GM23248 (cell line): ENCODE measurements at places on chromosomes 12 and 14. TPM values are rescaled to one million over a fixed set of nuclear protein-coding genes. Genes with fewer than 3 reads are reported as not detected.

The SLC17A8 gene
- not detected in 2 replicates for total RNA-seq

GRCh38 chr12:46843811-46844210 is 18.0 kb upstream of the SLC38A4 start:
- no peaks in the 10 kb centered on the region for H3K36me3 ChIP-seq
- H3K27ac ChIP-seq = no peak overlapping the region
- DNase-seq = peak; percentile 68
- H3K27me3 ChIP-seq = no peaks in the 10 kb centered on the region
- peaks cover 10% of the 10 kb centered on the region; the same call in 1 of the 2 replicates for H3K4me1 ChIP-seq
- no peak overlapping the region for H3K4me3 ChIP-seq

DNA sequence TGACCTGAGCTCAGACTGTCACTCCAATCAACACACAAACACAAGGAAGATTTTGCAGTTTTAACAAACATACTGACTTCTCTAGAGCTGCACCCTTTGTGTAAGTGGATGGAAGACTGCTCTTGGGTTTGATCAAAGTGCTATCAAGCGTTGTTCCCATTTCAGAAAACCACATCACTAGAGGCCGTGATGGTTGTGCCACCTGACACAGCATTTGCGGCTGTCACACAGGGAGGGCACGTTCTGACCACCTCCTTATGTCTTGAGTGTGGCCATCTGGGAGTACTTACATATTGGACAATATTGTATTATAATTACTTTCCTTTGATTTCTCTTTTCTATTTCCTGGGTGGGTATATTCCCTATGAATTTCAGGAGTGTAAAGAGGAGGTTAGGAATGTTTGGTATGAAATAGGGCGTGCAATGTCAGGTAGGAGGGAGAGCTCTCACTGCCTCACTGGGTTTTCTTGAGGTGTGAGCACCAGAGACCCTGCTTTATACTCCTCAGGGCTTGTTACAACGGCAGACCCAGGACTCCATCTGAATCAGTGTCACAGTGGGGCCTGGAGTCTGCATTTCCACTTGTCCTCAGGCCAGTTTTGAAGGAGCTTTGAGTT is 74.3 kb downstream of the SYNE3 start:
- H3K36me3 ChIP-seq = no peaks in the 10 kb centered on the region
- H3K27me3 ChIP-seq = no peaks in the 10 kb centered on the region
- no peak for DNase-seq

DNA sequence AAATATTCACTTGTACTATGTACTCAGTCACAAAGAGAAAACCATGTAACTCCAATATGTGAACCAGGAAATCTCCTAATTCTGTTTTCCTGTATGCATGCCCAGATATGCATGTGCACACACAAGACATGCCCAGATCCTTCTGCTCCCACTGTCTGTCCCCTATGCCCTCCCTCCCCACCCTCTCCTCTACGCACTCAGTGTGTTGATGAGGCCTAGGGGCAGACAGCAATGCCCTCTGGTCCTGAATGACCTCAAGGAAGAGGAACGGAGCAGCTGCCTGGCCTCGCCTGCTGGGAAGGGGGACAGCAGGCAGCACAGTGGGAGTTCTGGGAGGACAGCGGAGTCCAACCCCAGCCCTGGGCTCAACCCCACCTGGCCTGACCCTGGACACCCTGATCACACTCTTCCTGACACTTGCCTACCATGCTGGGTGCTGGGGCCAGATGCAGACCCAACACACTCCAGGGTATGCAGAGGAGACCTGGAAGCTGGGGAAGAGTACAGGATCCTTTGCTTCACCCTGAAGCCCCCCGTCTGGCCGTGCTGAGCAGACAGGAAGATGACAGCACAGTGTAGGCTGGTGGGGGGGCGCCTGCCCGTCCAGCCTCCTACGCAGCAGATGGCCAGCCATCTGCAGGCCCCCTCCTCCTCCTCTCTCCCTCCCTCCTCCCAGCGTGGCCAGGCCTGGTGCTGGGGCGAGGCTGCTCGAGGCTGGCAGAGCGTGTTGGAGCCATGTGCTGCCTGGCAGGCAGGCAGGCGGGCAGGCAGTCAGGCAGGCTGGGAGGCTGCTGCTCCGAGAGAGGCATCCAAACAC is 106.6 kb upstream of the NCOR2 start:
- H3K27me3 ChIP-seq = no peaks in the 10 kb centered on the region
- H3K36me3 ChIP-seq = no peaks in the 10 kb centered on the region
- H3K4me1 ChIP-seq = peaks cover 14% of the 10 kb centered on the region
- no peak overlapping the region for H3K27ac ChIP-seq
- DNase-seq = no peak
- no peak overlapping the region for H3K4me3 ChIP-seq

The TAS2R42 gene
- total RNA-seq = not detected in 2 replicates

DNA sequence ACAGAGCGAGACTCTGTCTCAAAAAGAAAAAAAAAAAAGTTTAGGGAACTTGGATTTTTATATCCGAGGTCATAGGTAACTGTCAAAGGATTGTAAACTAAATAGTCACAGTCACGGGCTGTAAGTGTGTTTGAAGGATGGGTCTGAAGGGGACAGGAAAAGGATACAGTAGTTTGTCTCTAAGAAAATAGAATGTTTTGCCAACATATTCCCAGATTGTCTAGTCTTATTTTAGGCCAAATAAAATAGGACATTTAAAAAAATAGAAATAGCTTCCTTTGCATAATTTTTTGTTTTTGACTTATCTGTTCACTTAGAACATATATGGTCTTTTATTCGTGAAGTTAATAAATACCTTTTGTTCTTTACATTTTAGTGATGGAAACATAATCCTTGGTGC is 24.2 kb upstream of the REP15 start:
- peaks cover 69% of the 10 kb centered on the region for H3K36me3 ChIP-seq
- H3K27me3 ChIP-seq = no peaks in the 10 kb centered on the region
- no peak for DNase-seq
- no peak overlapping the region for H3K4me3 ChIP-seq
- H3K27ac ChIP-seq = no peak overlapping the region
- peaks cover 8% of the 10 kb centered on the region for H3K4me1 ChIP-seq

DNA sequence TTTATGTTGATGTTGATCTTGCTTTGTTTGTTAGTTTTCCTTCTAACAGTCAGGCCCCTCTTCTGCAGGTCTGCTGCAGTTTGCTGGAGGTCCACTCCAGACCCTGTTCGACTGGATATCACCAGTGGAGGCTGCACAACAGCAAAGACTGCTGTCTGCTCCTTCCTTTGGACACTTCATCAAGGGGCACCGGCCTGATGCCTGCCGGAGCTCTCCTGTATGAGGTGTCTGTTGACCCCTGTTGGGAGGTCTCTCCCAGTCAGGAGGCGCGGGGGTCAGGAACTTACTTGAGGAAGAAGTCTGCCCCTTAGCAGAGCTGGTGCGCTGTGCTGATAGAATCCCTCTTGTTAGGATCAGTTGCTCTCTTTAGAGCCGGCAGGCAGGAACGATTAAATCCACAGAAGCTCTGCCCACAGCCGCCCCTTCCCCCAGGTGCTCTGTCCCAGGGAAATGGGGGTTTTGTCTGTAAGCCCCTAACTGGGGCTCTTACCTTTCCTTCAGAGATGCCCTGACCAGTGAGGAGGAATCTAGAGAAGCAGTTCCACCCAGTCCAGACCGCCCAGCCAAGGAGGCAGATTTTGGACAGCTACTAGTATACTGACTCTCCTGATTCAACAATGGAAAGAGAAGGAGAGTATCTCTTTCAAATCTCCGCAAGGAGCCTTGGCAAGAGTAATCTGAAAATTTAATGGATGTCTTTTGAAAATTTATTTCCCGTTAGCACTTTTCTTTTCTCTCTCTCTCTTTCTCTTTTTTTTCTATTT is 25.2 kb downstream of the MIA2 start:
- no peaks in the 10 kb centered on the region for H3K4me1 ChIP-seq
- no peak overlapping the region for H3K27ac ChIP-seq
- H3K36me3 ChIP-seq = no peaks in the 10 kb centered on the region
- H3K27me3 ChIP-seq = no peaks in the 10 kb centered on the region
- DNase-seq = no peak
- no peak overlapping the region for H3K4me3 ChIP-seq

The GPR68 gene
- total RNA-seq = 8.6 and 10.6 TPM in 2 replicates

DNA sequence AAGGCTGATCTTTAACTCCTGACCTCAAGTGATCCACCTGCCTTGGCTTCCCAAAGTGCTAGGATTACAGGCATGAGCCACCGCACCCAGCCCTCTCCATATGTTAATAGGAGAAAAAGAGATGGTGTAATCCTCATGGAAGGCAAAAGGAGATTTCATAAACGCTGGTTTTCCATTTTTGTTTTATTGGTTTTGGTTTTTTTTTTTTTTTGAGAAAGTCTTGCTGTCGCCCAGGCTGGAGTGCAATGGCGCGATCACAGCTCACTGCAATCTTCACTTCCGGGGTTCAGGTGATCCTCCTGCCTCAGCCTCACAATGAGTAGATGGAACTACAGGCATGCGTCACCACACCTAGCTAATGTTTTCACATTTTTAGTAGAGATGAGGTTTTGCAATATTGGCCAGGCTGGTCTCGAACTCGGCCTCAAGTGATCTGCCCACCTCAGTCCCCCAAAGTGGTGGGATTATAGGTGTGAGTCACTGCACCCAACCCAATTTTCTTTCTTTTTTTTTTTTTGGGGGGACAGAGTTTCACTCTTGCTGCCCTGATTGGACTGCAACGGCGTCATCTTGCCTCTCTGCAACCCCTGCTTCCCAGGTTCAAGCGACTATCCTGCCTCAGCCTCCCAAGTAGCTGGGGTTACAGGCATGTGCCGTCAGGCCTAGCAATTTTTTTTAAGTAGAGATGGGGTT is 8.1 kb downstream of the PTGES3 start:
- H3K4me1 ChIP-seq = peaks cover 16% of the 10 kb centered on the region

DNA sequence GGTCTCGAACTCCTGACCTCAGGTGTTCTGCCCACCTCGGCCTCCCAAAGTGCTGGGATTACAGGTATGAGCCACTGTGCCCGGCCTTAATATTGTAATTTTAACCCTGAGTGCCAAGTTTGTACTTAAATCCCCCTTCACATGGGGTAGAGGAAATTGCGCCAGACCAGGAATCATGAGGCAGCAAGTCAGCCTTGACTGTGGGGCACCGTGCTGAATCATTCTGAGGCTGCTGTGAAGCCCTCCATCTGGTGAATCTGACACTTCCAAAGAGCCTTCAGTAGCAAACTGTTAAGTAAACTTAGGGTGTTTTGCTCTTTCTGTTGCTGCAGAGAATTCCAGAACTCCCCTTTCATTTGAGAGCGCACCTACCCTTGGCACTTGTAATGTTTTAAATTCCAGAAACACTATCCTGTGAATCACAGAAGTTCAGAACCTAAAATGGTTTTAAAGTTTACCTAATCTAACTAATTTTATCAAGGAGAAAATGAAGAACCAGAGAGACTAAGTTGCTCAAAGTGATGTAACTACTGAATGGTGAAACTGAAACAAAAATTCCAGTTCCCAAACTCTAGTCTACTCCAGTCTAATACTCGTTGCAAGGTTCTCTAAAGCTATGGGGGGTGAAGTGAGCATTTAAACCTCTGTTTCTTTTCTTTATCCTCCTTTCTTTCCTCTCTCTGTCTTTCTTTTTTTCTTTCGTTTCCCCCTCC is 7.5 kb downstream of the HEBP1 start:
- no peaks in the 10 kb centered on the region for H3K27me3 ChIP-seq
- peak overlapping the region; percentile 95 for H3K27ac ChIP-seq
- peaks cover 14% of the 10 kb centered on the region for H3K4me1 ChIP-seq

DNA sequence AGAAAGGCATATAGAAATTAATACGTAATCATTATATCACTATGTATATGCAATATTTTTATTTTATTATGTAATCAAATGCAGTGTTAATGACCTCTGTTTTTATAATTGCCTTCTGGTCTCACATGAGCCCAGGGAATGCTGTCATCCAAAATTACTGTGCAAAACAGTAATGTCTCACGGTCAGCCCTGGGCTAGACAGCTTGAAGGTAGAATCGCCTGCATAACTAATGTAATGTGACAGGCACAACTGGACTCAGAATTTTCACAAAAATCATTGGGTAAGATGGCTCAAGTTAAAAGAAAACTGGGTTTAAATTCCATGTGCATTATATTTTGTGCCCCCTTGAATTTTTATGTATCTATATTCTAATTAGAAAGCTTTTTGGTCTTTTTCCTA is 293.3 kb downstream of the PPFIA2 start:
- no peak overlapping the region for H3K4me3 ChIP-seq
- DNase-seq = no peak
- no peak overlapping the region for H3K27ac ChIP-seq
- H3K4me1 ChIP-seq = 0 out of 2 replicates have a peak, but pooled peaks cover 5% of the 10 kb centered on the region
- no peaks in the 10 kb centered on the region for H3K36me3 ChIP-seq

GRCh38 chr14:63647696-63648410 is 6.2 kb upstream of the WDR89 start:
- 0 out of 2 replicates have a peak, but pooled peaks cover 1% of the 10 kb centered on the region for H3K4me1 ChIP-seq
- no peaks in the 10 kb centered on the region for H3K27me3 ChIP-seq
- DNase-seq = no peak

The CDCA3 gene
- total RNA-seq = 19.6 and 23.9 TPM in 2 replicates

The ANKRD9 gene
- 14.9 and 22.8 TPM in 2 replicates for total RNA-seq

DNA sequence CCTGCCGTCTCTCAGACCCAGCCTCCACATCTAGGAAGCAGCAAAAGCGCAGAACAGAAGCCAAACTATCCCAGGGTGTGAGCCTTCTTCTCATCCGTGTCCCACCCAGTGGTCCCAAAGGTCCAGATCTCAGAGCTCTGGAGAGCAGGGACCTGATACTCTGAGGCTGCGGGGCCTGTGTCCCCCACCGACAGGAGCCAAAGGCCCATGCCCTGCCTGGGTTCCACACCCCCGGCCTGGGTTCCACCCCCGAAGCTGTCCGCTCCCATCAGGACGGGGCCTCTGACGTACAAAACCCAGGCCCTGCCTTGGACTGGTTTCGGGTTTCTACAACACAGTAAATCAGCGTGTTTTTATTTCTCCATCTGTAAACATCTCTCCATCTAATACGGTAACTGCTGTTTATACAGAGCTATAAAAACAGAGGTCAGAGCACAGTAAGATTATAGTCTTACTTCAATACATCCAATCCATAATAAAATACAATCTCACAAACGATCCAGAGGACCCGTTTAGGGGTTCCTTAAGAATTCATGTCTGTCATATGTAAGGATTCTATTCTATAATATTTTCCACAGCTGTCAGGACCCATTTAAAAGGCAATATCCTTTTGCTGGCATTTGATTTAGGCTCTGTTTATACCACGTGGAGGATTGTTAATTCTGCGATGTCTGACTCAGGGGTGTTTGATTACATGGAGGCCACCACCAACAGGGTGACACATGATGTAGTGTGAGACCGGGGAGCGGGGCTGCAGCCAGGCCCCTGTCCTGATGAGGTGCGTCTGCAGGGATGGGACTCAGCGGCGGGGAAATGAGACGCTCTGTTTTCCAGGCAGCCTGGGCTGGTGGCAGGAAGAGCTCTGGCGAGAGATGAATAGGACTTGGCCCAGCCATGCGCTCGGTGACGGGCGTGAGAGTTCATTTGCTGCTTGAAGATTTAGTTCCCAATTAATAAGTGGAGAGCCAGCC is 110.3 kb downstream of the DICER1 start:
- DNase-seq = no peak
- H3K36me3 ChIP-seq = no peaks in the 10 kb centered on the region
- H3K27me3 ChIP-seq = no peaks in the 10 kb centered on the region; the same call in 1 of the 2 replicates
- no peak overlapping the region for H3K27ac ChIP-seq

GRCh38 chr12:106046301-106046846 is 92.4 kb downstream of the NUAK1 start:
- no peak for DNase-seq
- no peak overlapping the region for H3K27ac ChIP-seq
- H3K4me3 ChIP-seq = no peak overlapping the region
- no peaks in the 10 kb centered on the region for H3K36me3 ChIP-seq

The ARID2 gene
- 11.6 and 12.1 TPM in 2 replicates for total RNA-seq
